ENCODE measurements at places on chromosomes 11 and 22.

- no peak for DNase-seq
Observed at GRCh38 chr22:33674357-33674756, 245.9 kb downstream of the LARGE1 start.

GRCh38 chr11:115522302-115522701 is 18.1 kb upstream of the CADM1 start:
- no peak for DNase-seq

DNA sequence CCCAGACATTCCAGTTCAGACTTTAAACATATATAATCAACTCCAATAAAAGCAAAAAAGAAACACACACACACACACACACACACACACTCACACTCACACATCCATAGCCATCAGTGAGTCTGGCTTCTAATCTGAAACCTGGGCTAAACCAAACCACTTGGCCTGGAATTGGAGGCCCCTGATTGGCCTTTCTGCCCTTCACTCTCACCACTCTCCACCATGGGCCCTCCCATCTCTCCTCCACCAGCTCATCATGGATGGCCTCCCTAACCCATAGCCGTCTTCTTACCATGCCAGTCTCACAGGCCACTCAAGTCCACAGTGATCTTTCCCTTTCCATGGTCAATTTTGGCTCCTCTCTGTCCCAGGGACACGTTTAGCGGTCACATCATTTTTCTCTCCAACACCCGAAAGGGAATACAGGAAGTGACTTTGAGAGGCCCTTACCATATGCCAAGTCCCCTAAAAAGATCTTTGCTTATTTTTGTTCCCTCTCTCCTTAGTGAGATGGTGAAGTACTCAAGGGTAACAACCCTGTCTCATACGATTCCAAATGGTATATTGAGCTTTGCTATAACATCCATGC is 66.6 kb downstream of the ENDOD1 start:
- no peak for DNase-seq

DNA sequence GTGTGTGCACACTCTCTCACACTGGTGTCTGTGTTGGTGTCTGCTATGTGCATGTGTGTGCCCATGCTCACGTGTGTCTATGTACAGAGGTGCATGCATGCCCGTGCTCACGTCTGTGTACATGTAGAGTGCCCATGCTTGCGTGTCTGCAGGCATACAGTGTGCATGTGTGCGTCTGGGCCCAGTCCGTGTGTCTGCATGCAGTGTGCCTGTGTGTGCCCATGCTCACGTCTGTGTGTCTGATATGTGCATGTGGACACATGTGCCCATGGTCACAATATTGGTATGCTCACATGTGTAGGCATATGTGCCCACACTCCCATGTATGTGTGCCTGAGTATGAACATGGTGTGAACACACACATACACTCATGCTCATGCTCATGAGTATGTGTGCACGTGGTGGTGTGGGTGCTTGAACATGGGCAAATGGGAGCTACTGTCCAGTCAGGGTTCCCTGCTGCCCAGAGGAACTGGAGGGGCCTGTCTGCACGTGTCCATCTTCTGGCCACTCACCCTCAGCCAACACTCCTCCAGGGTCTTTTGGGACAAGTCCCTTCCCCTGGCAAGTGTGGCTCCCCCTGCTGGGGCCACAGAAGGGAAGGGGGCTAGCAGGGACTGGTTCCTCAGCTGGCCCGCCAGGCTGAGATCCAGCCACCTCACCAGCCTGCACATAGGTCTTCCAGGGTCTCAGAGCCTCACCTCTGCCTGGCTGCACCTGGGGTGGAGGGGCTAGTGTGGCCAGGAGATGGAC is 7.3 kb upstream of the TBX1 start:
- no peak for DNase-seq

GRCh38 chr11:61862714-61863547 is 28.4 kb downstream of the FADS3 start:
- DNase-seq = no peak

GRCh38 chr11:64036087-64037026 is 626 bp downstream of the FLRT1 start:
- DNase-seq = no peak

GRCh38 chr11:118277312-118277711 is 13.2 kb upstream of the MPZL2 start:
- DNase-seq = no peak

GRCh38 chr11:122276221-122276620 is 160.2 kb upstream of the BLID start:
- no peak for DNase-seq

- no peak for DNase-seq
Observed at GRCh38 chr11:123357990-123358827, 71.9 kb upstream of the GRAMD1B start.

- no peak for DNase-seq
Observed at GRCh38 chr11:109424901-109425300, 2.9 kb downstream of the C11orf87 start.

GRCh38 chr11:8209208-8209807 is 40.5 kb upstream of the RIC3 start:
- no peak for DNase-seq

- no peak for DNase-seq
Observed at GRCh38 chr11:21710809-21711208, 482.1 kb upstream of the ANO5 start.

DNA sequence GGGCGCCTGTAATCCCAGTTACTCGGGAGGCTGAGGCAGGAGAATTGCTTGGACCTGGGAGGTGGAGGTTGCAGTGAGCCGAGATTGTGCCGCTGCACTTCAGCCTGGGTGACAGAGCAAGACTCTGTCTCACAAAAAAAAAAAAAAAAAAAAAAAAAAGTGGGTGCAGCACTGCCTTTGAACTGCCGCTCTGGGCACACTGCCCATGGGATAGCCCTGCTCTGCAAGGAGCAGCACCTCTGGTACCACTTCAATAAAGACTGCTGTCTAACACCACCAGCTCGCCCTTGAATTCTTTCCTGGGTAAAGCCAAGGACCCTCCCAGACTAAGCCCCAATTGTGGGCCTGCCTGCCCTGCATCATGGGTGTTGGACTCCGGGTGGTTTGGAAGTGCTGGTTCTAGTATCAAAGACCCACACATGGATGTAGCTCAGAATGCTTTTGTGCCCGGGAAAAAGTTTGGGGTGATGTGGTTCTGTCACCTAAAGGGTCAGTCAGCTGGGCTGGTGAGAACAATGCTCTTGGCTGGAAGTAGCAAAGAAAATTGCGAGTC is 444.3 kb downstream of the TBC1D22A start:
- DNase-seq = no peak

GRCh38 chr22:26985931-26986782 is 328.8 kb downstream of the MIAT start:
- DNase-seq = no peak

DNA sequence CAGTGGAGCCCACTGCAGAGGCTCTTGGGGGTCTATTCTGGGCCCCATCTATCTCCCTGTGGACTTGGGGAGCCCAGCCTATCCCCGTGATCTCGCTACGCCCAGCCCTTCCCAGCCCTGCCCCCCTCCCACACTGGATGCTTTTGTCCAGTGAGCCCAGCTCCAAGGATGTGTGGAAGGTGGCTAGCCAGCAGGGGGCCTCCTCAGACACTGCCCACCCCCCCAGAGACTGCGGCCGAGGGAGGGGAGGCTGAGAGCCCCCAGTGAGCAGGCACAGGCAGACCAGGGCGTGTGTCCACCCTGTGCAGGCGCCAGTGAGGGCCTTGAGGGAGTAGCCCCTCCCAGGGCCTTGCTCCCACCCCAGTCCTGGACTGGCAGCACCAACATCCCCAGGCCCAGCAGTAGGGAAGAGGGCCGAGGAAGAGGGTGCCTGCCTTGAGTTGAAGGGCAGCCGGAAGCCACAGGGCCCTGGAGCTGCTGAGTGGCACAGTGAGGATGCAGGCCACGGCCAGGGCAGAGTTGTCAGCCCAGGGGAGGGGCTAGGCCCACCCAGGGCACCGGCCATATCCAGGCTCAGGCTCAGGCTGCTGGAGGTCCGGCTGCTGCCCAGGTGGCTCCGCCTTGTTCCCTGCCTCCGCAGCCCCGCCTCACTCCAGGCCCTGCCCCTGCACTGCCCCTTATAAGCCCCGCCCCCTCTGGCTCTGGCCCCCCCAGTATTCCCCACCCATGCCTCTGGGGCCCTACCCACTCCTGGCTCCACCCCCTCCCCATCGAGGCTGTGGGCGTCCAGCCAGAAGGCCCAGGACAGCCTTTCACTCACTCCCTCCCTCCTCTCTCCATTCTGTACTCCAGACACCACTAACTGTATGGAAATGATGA is 28.0 kb downstream of the MOB2 start:
- DNase-seq = no peak

- no peak for DNase-seq
Observed at GRCh38 chr11:5967708-5968107, 586 bp downstream of the OR56A5 start.

DNA sequence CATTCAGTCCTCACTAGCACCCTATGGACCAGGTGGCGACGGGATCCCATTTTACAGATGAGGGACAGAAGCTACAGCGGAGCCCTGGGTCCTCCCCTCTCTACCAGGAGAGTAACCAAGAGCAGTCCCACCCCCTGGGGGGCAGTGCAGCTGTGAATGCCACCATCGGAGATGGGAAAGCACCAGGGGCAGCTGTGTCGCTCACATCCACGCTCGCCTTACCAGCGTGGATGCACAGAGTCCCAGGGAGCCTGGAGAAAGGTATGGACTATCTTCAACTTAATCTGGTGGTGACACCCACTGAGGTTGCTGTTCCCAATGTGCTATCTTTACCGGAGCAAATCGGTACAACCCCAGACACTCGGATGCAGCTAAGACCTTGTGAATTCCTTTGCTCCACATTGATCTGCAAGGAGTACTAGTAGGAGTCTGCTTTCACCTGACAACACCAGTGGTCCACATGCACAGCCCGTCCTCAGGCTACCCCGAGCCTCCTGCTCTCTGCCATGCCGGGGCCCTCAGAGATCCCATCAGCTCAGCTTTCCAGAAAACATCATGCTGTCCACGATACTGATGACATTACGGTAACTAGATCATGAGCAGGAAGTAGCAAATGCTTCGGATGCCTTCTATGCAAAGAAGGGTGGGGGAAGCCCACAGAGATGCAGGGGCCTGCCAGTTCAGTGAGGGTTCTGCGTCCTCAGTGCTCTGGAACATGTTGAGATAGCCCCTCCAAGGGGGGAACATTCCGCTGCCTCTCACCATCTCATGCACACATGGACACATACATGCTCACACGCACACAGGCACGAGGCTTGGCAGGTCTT is 126.0 kb downstream of the CTTN start:
- DNase-seq = no peak

DNA sequence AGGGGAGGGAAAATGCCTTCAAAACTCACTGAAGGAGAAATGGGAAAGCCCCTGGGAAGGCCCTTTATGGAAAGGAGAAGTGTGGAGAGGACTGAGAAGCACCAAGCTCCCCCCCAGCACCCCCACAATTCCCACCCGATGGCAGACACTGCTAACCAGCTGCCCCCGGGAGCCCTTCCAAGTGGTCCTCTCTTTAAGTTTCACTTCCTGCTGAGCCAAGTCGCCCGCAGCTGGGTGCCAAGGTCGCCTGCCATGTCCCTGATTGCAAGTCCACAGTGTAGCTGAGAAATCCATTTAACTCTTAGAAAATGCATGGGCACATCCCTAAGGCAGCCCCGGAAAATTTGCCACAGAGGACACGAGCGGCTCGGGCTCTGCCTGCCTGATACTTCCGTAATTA is 68.2 kb downstream of the GALNT18 start:
- DNase-seq = no peak

- DNase-seq = no peak
Observed at GRCh38 chr11:62732830-62733229, 4.5 kb downstream of the TTC9C start.

DNA sequence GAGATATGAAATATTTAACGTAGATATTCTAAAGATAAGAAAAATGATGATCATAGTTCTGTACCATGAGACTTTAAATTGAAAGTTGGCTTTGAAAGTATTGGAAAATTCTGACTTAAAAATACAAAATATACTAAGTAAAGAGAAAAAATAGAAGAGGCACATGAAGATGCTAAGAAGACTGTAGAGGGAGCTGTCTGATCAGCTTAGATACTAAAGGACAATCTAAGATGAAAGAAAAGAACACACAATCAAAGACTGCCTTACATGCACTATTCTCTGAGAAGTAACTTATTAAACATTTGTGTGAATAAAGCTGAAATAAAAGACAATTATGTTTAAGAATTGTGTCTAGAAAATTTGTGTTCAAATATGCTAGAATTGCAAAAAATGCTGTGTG is 55.1 kb downstream of the RBMXL2 start:
- no peak for DNase-seq

- DNase-seq = no peak
Observed at GRCh38 chr22:48105259-48105658, 1342.8 kb downstream of the TBC1D22A start.

DNA sequence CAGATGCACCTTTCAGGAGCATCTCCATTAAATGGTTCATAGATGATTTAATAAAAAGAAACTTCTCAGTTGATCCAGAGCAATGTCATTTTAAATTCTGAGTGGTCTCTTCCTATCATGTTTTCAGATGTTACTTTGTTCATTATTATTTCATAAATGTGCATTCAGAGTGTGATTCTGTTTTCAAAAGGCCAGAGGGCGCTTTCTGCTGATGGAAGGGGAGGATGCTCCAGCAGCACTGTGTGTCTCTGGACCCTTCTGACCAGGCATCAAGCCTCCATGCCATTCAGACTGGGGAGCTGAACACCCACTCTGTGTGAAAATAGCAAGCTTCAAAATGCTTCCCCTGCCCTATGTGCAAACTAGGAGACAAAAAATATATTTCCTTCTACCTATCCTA is 23.9 kb upstream of the CRTAM start:
- DNase-seq = no peak

- DNase-seq = no peak
Observed at GRCh38 chr11:72740562-72741428, 11.4 kb downstream of the ARAP1 start.

- DNase-seq = no peak
Observed at GRCh38 chr11:9280655-9281301, 15.6 kb upstream of the DENND5A start.

GRCh38 chr11:1382429-1382828 is 7.3 kb upstream of the BRSK2 start:
- DNase-seq = no peak

GRCh38 chr22:48098243-48098920 is 1335.9 kb downstream of the TBC1D22A start:
- DNase-seq = no peak

- DNase-seq = no peak
Observed at GRCh38 chr22:50718352-50718709, 19.7 kb upstream of the ACR start.

GRCh38 chr11:57116654-57117053 is 65.1 kb upstream of the LRRC55 start:
- no peak for DNase-seq
